Stimulated activated CD8-positive, alpha-beta memory T cell treated with anti-CD3 and anti-CD28 coated beads, Interleukin-7, amount 100 ng/mL, for 1 hour (primary cell): ENCODE measurements at places on chromosomes 7 and 10.

DNA sequence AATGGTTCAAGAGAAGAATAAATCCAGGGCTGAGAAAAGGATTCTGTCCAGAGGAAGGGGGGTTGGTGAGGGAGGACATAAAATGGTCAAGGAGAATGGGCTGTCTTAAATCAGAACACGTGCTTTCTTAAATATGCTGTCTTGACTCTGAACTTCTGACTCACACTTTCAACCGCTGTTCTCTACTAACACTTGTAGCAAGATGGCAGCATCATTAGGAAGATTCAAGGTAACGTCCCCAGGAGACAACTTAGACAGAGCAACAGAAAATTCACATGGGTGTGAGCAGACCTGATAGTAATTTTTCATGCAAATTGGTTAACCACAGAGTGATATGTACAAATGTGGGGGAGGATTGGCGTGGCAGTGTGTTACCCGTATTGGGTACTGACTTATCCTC, 126.8 kb upstream of the GALNT17 start:
- no peak for DNase-seq

- no peak for DNase-seq
These were observed 49.2 kb downstream of the TNRC18 start for GRCh38 chr7:5374464-5374863.

DNA sequence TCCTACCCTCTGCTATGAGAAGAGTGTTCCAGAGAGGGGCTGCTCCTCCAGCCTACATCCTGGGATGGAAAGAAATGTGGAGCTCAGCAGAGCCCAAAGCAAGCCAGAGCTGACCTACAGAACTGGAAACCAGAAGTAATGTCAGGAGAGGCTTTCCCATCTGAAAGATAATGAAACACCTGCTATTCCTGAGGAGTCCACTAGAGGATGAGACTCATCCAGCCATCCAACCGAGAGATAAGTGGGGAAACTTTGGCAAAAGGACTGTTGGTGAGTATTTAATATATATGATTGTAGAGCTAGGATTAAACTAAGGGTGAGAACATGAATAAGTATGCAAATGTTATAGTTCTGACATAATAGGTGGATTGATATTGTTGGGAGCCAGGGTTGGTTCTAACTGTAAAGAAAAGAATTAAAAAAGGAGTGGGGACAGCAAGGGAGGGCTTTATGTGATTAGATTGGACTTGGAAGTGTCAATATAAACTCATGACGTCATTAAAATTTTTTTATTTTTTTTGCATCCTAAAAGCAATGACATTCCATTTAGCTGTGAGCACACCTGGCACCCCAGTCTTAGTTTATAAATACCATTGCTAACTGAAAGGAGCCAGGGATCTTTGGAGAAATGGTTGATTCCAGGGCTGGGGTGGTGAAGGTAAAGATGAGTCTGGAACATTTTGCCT, 312.8 kb upstream of the NFE2L3 start:
- no peak for DNase-seq

- no peak for DNase-seq
These were observed 5.3 kb downstream of the NEUROG3 start for GRCh38 chr10:69567920-69568319.

DNA sequence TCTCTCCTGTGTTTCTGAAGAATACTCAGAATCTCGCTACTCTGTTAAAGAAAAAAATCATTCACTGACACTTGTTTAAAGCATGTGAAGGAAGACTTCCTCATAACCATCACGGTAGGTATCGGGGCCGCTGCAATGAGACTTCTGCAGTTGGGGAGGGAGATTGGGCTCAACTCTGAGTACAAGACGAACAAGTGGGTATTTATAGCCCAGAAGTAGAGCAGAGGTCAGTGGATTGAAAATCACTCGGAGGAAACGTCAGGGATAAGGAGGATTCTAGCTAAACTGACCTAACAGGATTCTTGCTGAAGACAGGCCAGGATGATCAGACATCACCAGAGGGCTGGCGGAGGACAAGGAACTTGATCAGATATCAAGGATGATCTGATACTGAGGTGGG, 33.3 kb downstream of the ITPRIP start:
- DNase-seq, result no peak

GRCh38 chr7:47991270-47991669, 11.9 kb upstream of the HUS1 start:
- DNase-seq, result no peak

- no peak for DNase-seq
These were observed 19.1 kb downstream of the ADAM8 start for GRCh38 chr10:133257489-133258065.
